ENCODE measurements at places on chromosomes 1 and 21. TPM values are rescaled to one million over a fixed set of nuclear protein-coding genes. Genes with fewer than 3 reads are reported as not detected.

- DNase-seq: no peak
Observed at GRCh38 chr1:181910905-181911304, 150.6 kb downstream of the ZNF648 start.

DNA sequence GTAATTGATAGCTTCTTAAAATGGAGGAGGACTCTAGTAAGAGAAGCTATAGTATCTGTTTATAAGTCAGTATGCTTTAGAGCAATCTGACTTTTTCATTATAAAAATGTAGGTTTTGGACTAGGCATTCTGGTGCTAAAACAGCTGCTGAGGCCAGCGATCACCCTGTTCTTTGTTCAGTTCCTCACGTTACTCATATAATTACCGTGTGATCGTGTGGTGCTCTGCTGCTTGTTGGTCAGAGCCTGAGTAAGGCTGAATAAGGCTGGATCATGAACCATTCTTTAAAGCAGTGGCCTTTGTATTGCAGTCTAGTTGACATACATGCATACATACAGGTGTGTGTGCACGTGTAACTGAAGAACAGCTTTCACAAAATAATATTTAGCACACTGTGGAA is 25.2 kb downstream of the CDC42 start:
- DNase-seq: no peak

GRCh38 chr1:37305108-37305507 is 169.3 kb upstream of the ZC3H12A start:
- DNase-seq: no peak

GRCh38 chr1:28577052-28577678 is 14.9 kb upstream of the RAB42 start:
- DNase-seq: no peak

DNA sequence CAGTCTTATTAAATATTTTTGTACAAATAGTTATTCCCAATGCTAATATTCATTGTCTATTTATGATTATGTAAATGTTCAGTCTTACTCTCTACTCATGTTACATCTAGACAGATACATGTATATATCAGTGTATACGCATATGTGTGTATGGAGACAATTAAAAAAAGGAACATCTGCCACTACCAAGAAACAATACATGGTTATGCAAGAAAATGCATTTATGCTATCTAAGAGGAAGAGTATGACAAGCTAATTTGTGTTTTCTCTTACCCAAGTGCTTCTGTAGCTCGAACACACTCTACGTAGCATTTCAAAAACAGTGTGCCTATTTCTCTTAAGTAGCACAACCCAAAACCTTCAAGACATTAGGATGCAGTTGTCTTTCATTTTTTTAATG is 6.1 kb upstream of the RLF start:
- DNase-seq: no peak

DNA sequence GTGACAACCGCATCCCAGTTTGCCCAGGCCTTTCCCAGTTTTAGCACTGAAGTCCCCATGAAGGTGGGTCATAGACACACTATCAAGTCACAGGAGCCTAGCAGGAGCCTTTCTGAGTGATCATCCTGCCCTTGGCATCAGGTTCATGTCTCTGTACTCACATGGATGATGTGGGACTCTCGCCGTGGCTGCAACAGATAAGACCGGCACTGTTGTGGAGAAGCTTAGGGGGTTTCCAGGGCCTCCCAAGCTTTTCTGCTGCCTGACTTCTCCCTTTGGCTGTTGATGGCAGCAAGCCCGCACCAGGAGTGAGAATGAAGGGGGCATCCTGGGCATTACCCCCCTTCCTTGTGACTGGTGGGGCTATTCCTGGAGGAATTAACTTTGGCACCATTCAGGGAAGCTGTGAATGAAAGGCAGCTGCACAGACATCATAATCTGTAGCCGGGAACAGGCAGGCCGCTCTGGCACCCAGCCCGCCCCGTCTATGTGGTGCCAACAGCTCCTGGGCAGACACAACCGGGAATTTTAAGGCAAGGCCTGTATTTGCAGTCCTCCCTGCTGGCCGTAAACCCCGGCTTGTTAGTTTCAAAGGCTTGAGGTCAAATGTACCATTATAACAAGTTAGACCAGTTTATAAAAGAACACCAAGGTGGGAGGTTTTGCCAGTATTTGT is 148.6 kb downstream of the HUNK start:
- DNase-seq: no peak

Gene RNF19B
- 15.0 TPM for polyA plus RNA-seq

- no peak for DNase-seq
Observed at GRCh38 chr1:214850432-214851050, 232.0 kb upstream of the KCNK2 start.

DNA sequence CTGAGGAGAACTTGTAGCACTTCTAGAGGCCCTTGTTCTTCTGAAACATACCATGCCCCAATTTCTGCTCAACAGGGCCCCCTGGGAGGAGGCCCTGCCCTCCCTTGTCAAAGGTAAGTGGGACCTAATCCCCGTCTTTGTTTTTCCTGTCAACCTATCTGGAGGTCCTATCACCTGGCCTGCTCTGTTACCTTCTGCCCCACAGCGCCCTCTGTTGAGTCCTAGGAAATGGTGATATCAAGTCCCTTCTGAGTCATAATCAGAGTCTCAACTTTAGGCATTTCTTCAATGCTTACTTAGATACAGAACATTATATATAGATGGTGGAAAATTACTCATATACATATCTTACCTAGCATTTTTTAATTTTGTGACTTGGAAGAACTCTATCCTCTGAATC is 28.2 kb upstream of the FCRL4 start:
- no peak for DNase-seq

Gene TRIM46
- 1.1 TPM for polyA plus RNA-seq

DNA sequence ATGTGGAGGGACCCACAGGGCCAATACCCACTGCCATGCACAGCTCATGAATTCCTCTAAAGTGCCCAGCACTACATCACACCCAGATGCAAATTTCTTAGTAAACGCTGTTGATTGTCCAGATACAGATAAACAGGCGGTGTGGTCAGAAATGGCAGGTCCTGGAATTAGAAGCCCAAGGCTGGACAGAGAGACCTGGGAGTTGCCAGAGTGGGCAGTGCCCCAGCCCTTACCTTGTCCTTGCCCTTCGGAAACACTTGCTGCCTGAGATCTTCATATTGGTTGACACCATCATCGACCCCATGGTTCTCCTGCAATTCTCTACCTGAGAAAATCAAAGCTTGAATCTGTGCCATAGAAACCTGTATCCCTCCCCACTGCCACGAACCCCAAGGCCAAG is 149.3 kb upstream of the ETV3 start:
- no peak for DNase-seq

Gene DNAJC28
- polyA plus RNA-seq: 1.2 TPM

Gene HDGF
- polyA plus RNA-seq: 113 TPM

Gene PIK3R3
- 24.7 TPM for polyA plus RNA-seq

GRCh38 chr1:93095804-93096585 is 16.9 kb downstream of the MTF2 start:
- no peak for DNase-seq

DNA sequence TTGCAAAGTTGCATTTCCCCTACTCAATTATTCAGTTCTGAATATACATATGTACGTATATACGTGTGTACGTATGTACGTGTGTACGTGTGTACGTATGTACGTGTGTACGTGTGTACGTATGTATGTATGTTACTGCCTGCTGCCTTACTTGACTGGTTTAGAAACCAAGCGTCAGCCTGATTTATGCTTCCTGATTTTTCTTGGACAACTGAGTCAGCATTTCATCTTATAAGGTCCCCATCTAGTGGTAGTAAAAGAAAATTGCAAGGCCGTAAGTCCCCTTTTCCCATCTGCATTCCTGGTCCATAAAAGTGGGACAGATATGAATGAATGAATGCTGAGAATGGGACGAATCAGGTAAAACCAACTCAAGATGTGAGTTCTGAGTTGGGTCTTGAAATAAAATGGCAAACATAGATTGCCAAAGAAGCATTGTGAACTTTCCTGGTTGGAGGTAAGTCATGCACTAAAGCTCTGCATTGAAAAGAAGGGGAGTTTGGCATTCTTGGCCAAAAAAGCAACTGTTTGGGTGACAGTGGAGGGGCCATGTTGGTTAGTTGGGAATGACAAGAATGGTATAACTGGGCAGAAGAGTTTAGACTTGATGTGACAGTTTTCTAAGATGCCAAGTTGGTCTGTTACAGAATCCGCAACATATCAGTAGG is 76.4 kb upstream of the DNAH14 start:
- DNase-seq: no peak

DNA sequence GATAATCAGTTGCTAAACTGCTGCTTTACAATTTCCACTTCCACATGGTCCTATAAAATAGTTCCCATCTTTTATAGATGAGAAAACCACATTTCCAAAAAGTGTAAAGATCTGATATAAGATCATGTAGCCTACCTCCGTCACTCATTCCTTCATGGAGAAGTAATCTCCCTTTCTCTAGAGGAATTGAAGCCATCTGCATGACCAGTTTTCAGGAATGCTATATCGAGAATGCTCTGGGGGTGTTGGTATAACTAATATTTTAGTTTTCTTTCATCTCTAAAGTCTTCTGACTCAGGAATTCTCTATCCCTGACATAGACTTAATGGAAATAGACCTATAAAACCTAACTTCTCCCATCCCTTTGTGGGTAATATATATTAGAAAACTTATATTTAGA is 173.0 kb upstream of the UBE2U start:
- no peak for DNase-seq

Gene BRINP2
- polyA plus RNA-seq: 0.25 TPM

GRCh38 chr21:34554227-34554626 is 42.2 kb upstream of the KCNE1 start:
- no peak for DNase-seq

DNA sequence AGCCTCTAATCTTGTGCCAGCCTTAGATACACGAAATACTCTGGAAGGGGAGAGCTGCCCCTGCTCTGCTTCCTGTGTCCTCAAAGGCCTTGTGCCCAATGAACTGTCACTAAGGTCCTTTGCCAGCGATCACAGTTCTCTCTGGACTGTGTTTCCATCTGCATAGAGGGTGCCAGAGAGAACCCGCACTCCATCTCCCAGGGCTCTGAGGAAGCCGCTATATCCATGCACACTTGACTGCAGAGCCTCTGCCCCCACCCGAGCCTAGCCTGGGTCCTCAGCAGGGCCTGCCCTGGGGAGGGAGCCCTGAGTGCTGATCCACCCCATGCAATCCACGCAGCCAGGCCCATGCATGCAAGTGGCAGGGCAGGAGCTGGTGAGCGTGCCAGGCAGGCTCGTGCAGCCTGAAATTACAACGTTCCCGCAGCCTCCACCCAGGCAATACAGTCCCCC is 30.6 kb upstream of the KIF21B start:
- DNase-seq: no peak

DNA sequence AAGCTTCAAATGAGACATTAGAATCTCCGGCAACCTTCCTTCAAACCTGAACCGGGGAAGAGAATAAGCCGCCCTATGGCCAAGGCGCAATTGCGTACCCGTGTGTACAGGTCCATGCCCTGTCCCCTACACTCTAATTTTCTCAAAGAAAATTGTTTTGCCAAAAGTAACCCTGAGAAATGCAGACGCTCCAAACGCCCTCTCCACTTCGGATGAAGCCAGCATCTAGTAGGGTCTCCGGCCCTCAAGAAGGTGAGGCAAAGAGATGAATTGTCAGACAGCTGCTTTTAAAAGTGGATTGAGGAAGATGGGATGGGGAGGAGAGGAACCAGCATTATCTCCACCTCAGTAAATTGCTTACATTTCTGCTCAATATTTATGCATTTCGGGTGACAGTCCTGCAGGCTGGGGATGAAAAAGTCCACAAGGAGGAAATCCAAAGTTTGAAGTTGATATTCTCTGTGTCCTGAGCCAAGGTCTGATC is 630 bp upstream of the LHX9 start:
- DNase-seq: no peak

DNA sequence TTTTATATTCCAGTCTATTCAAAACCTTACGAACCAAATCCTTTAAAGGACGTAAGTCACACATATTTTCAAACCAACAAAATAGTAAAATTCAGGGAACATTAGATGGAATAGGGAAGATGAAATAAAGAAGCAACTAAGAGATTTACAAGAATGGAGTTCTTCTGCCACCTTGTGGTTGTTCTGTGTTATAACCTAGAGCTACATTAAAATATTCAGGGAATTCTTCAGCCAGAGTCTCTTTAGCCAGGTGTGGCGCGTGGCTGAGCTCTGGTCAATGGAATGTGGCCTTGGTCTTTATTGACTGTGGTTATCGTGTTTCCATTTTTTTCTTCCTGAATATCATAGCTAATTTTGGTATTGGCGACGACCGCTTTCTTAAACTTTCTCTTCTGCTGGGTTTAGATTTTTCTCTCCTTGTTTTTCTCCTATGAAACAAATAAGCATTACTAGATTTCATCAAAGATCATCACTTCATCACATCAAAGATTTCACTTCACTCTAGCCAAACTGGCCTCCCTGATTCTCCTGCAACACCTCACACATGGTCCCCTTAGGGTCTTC is 221.3 kb downstream of the MRPL39 start:
- no peak for DNase-seq

Gene HES5
- 0.42 TPM for polyA plus RNA-seq

DNA sequence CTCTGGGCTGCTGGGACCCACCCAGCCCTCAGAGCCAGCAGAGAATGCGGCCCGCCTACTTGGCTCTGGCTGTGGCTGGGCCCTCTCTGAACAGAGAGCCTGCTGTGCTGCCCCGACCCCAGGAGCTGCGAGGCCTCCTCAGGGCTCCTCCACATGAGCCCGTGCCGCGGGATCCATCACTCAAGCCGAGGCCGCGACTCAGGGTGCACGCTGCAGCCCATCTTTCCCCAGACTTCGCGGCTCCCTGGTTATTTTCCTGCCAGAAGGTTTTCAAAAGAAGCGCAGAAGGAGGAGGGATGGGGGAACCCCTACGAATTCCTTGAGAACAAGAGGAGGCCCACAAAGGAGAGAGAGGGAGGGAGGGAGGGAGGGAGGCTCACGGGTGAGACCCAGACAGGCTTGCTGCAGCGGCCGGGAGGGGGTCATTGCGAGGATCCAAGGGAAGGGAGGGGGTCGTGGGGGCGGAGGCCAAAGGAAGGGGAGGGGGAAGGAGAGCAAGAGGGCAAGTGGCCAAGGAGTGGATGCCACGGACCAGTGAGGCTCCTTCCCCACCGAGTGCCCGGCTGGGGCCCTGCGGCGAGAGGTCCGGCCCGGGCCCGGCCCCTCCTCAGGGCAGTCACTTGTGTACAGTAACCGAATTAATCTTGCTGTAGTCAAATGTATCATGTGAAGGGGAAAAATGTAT is 146.8 kb downstream of the CASZ1 start:
- no peak for DNase-seq

Gene TBX19
- 1.8 TPM for polyA plus RNA-seq

Gene JAM2
- 25.3 TPM for polyA plus RNA-seq

Gene TMIGD3
- polyA plus RNA-seq: 5.0 TPM

DNA sequence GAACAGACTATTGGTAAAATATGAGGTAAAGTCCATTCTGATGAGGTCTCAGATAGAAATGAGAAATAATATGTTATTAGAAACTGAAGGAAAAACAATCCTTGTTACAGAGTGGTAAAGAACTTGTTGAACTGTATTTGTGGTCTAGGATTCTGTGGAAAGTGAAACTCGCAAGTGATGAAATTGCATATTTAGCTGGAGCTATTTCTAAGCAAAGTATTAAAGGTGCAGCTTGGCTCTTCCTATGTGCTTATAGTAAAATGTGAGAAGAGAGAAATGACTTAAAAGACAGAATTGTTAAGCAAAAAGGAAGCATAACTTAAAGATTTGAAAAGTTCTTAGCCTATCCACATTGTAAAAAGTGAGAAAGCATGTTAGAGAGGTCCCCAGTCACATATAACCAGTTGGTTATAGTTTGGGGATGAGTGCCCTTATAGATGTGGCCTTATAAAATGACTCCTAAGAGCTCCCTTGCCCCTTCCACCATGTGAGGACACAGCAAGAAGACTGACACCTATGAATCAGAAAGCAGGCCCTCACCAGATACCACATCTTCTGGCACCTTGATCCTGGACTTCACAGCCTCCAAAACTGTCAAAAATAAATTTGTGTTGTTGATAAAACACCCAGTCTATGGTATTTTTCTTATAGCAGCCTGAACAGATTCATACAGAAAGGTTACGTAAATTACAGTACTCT is 24.8 kb downstream of the PHTF1 start:
- no peak for DNase-seq

Measured in urinary bladder (tissue), 4 donors.